CD4-positive, alpha-beta T cell treated with Interleukin-10 for 1 hour (primary cell): ENCODE measurements at places on chromosomes 11 and 22.
A peak's percentile ranks its signal among the peaks of the same experiment; 100 is the strongest.

GRCh38 chr11:64736654-64737053, 7.3 kb downstream of the RASGRP2 start:
- DNase-seq = no peak

DNA sequence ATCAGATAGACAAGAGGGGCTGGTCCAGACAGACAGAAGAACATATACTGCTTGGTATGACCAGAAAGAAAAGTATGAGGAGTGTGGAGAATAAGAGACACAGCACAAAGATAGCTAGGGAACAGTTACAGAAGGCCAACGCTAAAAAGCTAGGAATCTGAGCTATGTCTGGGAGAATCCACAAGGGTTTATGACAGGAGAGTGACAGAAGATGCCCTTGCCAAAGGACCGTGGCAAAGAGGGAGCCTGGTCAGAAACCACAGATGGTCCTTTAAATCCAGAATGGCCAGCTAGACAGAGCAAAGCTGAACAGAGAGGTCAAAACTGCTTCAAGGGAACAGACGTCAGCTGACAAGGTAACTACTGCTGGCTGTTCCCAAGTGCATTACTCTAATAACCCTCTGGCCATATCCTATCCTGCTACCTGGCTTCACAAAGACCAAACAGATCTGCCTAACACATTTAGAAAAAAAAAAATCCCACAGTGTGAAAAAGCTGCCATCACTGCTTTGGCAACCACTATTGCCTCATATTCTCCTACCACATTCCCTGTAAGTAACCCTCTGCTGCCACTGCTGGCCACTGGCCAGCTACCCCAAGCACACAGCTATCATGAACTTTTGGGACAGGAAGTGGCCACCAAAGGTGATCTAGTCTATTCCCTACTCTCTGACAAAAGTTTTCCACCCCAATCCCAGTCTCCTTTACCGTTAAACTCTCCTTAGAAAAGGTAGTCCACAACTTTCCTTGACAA, 7.3 kb downstream of the SERGEF start:
- no peak for DNase-seq

- DNase-seq = no peak
These were observed 3.4 kb downstream of the RCE1 start for GRCh38 chr11:66846671-66847091.

DNA sequence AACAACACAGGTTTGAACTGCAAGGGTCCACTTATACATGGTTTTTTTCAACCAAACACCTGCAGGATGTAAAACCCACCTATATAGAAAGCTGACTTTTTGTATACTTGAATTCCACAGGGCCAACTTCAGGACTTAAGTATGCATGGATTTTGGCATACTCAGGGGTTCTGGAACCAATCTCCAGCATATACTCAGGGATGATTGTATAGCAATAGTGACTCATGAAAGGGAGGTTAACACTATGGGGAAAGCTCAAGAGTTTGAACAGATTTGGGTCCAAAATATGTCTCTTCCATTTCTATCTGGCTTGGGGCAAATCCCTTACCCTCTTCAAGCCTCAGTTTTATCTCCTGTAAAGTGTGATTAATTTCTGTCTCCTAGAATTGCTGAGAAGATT, 94.9 kb downstream of the MICAL2 start:
- no peak for DNase-seq

- DNase-seq = no peak
These were observed 83.5 kb upstream of the FSHB start for GRCh38 chr11:30147293-30147692.

DNA sequence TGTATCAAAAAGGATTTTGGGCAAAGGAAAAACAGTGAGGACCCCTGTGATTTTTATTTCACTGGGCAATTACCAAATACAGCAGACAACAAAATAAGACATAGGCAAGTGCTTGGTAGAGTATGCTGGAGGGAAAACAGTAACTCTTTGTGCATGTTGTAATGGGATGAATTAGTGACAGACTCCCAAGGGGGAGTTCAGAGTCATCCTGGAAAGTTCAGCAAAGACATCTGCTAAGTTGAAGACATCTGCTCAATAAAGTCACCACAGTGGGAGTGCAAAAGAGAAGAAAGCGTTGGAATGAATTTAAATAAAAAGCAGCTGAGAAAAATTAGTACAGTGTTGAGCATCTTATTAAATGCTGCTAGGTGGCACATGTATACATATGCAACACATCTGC, 378.8 kb upstream of the ISX start:
- no peak for DNase-seq

DNA sequence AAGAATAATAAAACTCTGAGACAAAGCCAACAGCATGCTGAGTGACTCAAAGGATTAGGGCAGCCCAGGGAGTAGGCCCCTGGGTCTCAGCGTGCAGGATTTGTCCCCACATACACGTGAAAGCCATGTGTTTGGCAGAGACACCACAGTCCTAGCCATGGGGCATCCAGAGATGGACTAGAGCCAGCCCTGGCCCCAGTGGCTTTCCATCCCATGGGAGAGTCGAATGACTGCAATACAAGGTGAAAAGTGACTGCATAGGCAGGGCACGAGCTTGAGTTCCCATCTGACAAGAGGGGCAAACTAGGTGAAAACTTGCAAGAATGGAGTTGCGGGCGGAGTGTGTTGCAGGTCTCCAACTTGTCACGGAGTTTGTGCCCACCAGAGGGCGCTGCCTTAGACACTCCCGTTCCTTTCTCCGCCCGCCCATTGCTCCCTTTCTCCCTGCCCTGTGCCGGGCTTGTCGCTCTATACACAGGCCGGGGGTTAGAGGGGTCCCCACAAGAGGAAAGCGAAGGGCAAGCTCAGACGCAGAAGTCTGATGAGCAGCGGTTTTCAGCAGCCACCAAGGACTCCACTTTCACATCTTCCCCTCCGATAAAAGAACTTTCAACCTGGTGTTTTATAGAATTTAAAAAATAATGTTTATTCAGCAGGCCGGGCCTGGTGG, 24.2 kb downstream of the TSKU start:
- peak; percentile 53 for DNase-seq

- no peak for DNase-seq
These were observed 838 bp downstream of the FKBP2 start for GRCh38 chr11:64241491-64242374.

DNA sequence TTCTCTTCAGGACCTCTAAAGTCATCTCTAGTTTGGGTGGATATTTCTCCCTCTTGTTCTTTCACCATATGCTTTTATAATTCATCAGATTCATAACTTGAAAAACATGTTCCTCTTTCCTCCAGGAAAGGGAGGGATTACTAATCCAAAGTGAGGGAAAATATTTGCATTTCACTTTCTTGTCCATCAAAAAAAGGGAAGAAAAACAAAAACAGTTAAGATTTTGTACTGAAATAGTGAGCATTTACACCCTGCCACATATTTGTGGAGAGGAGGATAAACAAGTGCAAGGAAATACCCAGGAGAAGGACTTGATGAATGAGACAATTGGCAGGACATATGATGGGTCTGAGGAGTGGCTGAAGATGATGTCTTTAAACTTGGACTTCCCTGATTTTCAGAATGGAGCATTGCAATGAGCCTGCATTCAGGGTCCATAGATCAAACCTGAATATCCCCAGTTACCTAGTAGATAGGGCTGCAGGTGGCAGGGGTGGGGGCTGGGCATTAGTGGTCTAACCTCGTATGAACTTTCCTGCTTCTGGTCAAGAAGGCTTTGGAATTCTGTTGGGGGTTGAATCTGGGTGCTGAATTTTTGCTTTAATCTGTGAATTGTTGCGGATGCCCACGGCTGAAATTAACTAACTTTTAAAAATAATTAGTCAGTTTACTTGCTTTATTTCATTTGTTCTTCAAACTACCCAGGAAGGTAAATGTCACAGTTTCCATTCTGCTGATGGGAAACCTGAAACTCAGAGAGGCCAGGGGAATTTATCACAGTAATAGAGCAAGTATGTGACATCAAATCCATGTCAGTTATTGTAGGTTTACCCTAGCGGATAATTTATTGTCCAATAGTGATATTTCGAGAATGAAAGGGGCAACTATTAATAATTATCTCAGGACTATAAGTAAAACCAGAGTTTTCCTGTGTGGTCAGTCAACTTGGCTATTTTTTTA, 36.9 kb upstream of the TMEM123 start:
- DNase-seq = no peak

GRCh38 chr11:32131321-32131720, 40.4 kb downstream of the RCN1 start:
- DNase-seq = no peak

- DNase-seq = no peak
These were observed 351.9 kb downstream of the TENM4 start for GRCh38 chr11:79088967-79089366.

DNA sequence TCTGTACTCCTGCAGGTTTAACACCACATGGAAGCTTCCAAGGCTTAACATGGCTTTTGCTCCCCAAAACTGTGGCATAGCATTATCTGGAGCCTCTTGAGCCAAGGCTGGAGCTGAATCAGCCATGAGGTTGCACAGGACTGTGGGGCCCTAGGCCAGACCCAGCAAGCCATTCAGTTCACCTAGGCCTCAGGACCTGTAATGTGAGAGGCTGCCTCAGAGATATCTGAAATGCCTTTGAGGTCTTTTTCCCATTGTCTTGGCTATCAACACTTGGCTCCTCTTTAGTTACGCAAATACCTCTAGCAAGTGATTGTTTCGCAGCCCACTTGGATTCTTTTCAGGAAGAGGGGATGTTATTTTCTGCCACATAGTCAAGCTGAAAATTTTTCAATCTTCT, 72.0 kb downstream of the VPREB1 start:
- DNase-seq = no peak

- DNase-seq = no peak
These were observed 4.7 kb upstream of the C11orf96 start for GRCh38 chr11:43937434-43938411.

DNA sequence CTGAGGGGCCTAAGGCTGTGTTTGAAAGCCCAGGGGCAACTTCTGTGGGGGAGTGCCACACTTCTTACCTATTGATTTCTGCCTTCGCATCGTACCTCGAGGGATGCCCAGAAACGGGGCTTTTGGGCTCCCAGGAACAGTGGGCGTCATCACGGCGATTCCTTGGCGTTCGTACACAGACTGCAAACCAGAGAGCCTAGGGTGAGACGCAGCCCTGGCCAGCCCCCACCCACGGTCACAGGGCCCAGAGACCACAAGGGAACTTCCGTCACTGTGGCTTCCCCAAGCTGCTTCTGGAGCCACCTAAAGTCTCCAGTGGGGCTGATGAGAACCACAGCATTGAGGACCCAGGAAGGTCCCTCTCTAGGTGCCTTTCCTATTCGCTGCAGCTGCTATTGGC, 91.9 kb downstream of the CTTN start:
- no peak for DNase-seq

DNA sequence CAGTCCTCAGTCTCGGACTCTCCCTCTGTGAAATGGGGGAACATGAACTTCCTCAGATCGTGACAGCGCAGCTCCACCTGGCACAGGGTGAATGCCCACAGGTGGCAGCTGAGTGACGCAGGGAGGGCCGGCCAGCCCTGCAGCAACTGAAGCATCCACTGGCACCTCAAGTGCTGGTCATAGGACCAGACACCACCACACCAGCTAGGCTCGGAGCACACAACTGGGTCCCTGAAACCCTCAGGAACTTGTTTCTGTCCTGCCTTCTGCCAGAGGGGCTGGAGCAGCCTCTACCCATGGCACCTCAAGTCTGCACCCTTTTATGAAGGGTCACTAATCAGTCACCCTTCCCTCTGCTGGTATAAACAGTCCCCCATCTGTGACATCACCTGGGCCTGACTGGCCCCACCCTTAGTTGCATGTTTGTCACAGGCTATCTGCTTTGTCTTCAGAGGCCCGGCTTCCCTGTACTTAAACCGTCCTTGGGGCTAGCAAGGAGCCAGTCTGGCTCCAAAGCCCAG, 7.4 kb upstream of the CDC42BPG start:
- no peak for DNase-seq

- no peak for DNase-seq
These were observed 64.0 kb upstream of the PTPRJ start for GRCh38 chr11:47916361-47916841.

DNA sequence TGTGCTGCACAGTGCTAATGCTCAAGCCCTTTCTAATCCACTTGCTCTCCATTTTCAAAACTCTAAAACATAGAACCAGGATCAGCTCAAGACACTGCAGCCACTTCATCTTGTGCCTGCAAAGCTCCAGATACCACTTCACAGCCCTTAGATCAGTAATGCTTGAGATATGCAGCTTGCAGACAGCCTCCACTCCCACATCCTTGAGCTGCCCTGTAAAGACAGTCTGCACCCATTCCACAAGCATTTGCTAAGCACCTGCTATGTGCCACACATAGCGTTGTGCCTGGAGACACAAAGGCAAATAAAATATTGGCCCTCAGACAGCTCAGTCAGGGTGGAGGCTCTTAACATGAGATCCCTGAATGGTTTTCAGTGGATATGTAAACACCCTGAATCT, 192.5 kb upstream of the SNX19 start:
- no peak for DNase-seq

DNA sequence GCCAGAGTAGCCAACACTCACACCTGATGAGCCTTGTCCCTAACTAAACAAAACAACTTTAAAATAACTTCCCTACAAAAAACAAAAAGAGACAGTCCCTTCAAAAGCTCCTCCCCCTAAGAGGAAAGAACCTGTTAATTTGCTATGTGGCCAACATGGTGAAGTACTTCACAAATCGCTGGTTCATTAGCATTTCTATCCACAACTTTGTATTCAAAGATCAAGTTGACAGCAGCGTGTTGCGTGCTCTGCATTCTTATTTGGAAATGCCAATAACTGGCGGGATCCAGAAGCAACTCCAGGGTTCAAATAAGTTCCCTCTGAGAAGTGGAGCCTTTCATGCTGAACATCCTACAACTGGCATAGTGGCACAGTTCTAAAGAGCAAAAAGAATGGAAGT, 48.6 kb downstream of the CADM1 start:
- no peak for DNase-seq

DNA sequence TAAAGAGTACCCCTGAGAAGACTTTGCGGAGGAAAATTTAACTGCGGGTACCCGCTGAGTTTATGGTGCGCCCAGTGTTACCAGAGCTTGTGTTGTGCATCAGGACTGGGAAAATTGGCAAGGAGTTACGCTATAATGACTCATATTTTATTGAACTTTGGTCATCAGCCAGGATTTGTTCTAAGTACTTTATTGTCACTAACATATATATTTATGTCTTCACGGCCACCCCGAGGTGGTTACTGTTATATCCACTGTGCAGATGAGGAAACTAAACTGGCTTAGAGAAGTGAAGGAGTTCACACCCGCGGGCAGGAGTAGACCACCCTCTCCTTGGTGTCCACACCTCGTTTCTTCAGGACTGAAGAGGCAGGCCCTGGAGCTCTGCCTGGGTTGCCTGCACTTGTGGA, 667 bp downstream of the ACCS start:
- peak; percentile 2 for DNase-seq

DNA sequence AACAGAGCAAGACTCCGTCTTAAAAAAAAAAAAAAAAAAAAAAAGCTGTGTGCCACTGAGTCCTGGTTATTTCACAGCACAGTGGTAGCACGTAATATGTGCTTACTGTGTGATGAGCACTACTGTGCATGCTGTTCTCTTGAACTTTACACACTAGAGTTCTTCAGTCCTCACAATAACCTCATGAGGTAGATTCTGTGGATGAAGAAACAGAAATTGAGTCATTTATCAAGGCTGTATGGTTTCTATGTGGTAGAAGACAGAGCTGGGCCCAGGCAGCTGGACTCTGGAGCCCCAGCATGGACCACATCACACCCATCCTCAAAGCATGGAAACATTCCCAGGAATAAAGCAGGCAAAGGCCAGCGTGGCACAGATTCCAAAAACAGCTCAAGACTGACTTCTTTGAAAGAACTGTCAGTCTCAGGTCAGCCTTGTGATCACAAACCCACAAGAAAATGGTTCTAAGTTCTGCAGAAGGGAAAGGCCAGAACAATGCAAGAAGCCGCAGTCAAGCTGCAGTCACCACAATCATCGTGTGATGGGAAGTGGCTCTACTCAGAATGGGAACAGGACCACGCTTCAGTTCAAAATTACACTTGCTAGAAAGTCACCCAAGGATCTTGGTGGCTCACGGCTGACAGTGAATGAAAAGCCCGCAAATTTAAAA, 49.5 kb downstream of the MICAL3 start:
- no peak for DNase-seq
